ENCODE measurements at places on chromosomes 2 and 18.

DNA sequence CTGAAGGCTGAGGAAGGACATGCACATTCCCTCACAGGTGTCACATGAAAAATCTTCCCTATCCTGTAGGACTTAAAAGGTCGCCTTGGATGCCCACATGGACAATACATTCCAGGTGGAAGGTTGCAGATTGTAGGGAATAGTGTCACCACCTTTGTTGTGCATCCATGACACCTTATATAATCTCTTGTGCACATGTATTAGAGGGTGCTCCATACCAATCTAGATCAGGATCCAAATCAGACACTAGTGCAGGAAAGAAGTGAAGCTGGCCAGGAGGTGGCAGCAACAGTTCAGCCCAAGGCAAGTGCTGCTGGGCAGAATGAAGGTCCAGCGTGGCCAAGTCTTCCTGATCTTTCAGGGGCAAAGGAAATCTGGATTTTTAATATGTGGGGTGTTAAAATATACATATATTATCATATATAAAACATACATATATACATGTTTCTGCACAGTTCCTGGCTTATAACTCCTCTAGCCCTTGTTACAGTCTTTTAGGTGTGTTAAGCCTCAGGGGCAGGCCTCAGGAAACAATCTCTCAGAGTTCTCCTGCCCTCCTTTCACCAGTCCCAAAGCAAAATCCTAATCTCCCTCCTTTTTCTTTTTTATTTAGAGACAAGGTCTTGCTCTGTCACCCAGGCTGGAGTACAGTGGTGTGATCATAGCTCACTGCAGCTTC is 16.6 kb downstream of the NIF3L1 start:
- peak; percentile 58 for DNase-seq

DNA sequence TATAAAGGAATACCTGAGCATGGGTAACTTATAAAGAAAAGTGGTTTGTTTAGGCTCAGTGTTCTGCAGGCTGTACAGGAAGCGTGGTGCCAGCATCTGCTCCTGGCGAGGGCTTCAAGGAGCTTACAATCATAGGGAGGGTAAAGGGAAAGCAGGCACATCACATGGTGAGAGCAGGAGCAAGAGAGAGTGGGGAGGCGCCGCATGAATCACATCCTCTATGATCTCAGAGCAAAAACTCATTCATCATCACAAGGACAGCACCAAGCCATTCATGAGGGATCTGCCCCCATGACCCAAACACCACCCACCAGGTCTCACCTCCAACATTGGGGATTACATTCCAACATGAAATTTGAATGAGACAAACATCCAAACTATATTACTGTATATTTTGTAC is 32.5 kb downstream of the R3HDM1 start:
- no peak for DNase-seq

- no peak for DNase-seq
These were observed 27.6 kb upstream of the SOCS6 start for GRCh38 chr18:70261141-70261788.

- peak; percentile 24 for DNase-seq
These were observed 156.7 kb downstream of the EVA1A start for GRCh38 chr2:75403991-75404428.

DNA sequence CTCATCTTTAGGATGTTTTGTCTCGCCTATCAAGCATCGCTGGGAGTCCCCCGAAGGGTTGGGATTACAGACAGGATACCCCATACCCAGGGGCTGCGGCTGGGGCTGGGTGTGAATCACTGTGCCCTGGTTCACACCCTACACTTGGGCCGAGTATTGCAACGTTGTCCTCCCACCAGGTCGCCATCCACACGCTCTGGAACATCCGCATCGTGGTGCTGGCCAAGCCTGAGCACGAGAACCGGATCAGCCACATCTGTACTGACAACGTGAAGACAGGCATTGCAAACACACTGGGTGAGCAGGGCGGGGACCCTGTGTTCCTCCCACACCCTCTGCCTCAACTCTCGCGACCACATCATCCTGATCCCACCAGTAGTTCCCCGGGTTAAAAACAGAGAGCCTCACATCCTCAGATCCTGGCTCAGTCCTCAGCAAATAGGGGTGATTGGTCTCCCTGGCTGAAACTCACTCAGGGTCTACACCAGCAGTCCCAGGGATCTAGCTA is 87.3 kb upstream of the ATG16L1 start:
- no peak for DNase-seq

DNA sequence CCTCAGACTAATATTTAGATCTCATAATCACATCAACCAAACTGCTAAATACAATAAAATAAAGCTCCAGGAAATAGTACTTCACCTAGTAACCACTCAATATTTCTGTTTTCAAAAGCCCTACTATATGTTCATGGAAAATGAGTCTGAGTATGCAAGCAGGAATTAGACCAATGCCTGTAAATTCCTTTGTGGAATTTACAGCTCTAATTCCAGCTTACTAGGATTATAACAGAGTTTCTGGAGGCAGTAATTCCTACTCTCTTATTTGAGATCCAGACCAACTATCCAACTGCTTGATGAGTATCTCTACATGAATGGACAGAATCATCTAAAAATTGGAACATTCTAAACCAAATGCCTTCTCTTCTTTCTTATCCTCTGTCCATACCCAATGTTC is 11.6 kb downstream of the CDKL4 start:
- DNase-seq: no peak

DNA sequence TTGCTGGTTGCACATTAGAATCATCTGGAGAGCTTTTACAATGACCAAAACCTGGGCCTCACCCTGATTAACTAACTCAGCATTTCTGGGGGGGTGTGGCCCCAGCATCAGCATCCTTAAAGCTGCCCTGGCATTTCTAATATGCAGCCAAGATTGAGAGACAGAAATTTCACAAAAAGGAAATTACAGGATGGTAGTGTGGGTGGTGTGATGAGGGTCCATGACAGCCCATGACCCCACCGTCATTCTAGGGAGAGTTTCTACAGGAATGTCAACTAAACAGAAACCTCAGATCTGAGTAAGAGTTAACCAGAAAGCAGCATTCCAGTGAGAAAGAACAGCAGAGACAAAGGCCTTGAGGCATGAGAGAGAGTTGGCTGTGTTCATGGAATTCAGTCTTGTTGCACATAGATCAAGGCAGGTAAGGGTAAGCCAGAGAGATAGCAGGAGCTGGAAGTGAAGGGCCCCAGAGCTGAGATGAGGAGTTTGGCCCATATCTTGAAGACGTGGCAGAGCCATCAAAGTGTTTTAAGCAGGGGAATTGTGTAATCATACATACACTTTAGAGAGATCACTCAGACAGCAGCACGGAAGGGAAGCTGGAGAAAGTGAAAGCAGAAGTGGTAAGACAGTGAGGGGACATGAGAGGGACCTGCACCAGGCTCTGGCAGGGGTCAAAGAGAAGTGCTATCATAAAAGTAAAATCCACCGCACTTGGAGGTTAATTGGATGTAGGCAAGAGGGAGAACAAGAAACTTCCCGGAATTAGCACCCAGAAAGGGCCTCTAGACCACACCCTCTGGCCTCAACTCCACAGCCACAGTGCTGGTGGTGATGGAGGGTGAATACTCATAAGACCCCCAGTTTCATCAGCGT is 7.8 kb upstream of the TRABD2A start:
- peak; percentile 79 for DNase-seq

DNA sequence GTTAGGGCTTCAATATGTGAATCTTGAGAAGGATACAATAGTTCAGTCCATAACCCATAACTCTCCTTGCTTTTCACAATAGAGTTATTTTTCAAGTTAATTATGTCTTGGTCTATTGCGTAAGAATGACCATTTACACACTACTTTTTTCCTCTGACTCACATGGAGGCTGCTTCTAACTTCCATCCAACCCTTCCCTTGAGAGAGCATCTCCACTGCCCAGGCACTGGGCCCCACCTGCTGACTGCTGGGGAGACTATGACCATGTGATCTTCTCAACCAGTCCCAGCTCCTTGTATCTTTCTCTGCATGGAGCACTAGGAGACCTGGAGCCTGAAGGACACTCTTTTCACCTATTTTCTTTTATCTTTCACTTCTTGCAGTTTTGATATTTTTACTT is 251.5 kb downstream of the GPD2 start:
- no peak for DNase-seq

GRCh38 chr2:127165539-127165935 is 54.6 kb downstream of the CYP27C1 start:
- DNase-seq: no peak

- no peak for DNase-seq
These were observed 29.7 kb downstream of the MAP3K2 start for GRCh38 chr2:127358044-127358443.

- no peak for DNase-seq
These were observed 15.5 kb upstream of the MSH6 start for GRCh38 chr2:47767497-47767844.

- DNase-seq: peak; percentile 2
These were observed 5.1 kb upstream of the GAL3ST2 start for GRCh38 chr2:241771286-241772062.

DNA sequence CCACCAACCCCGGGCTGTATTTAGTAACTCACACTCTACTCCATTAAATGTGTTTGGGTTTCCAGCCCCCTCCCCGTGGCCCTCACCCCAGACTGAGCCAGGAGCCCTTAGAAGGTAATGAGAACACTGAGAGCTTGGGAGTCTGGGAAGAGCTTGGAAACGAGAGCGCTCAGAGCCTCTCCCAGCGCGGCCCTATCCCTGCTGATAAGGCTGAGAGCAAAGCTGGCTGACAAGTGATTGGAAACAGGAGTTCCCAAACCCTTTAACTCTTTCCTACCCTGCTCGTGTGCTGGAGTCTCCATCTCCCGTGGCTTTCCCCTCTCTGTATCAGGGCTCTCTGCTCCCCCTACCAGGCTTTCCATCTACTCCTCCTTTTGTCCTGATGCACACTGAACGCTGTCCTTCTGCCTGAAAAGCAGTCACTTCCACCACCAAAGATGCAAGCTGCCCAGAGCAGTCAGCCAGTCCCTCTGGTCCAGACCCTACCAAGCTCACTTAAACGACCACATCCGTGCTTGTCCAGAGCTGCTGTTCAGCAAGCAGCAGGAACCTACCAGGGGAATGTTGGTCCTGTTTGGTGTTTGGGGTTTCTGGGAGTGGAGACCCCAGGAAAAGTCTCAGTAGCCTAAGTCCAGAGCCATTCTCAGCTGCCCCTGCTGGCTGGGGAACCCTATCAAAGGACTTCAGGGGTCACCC is 100.0 kb upstream of the PKDCC start:
- DNase-seq: no peak

DNA sequence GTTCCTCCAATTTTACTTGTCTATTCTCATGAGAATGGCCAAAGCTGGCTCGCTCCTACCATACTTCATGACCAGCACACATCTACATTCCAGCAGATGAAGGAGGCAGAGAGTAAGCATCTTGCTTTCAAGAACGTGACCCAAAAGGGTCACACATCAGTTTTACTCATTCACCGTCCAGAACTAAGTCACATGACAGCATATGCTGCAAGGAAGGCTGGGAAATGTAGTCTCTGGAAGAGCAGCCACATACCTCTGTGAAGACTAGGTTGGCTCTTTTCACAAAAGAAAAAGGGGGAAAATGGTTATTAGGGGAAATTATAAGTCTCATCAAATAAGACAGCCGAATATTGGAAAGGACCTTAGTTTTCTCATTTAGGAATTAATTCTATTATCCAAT is 835.3 kb downstream of the EPHA4 start:
- no peak for DNase-seq

- no peak for DNase-seq
These were observed 328.2 kb downstream of the KCNJ3 start for GRCh38 chr2:155026651-155027174.

GRCh38 chr2:83826577-83826976 is 632.5 kb downstream of the SUCLG1 start:
- no peak for DNase-seq

DNA sequence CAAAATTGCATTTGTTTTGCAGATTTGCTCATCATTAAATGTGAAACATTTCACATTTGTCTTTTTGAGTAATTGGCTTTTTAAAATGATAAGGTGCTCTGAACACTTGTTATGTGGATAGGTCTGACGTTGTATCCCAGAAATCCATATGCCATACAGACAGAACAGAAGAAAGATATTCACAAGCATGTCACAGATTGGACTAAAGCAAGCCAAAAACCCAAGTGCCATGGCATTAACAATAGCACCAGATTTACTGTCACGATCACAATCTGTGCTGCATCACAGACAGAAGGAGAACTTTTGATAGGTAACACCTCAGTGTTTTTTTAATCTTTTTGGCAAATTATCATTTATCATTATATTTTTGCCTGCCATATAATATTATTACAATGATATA is 272.6 kb downstream of the ARHGAP15 start:
- no peak for DNase-seq

All from DND-41 (cell line).